NCI-H1417 treated with DMSO at 0.1 percent for 48 hours (cell line): ENCODE measurements at places on chromosomes 11 and 22.
A peak's percentile ranks its signal among the peaks of the same experiment; 100 is the strongest.

GRCh38 chr11:49377978-49378377 lies 169.6 kb upstream of the FOLH1 start:
- no peak for DNase-seq

GRCh38 chr11:27107548-27107947 lies 66.9 kb downstream of the BBOX1 start:
- no peak for DNase-seq

DNA sequence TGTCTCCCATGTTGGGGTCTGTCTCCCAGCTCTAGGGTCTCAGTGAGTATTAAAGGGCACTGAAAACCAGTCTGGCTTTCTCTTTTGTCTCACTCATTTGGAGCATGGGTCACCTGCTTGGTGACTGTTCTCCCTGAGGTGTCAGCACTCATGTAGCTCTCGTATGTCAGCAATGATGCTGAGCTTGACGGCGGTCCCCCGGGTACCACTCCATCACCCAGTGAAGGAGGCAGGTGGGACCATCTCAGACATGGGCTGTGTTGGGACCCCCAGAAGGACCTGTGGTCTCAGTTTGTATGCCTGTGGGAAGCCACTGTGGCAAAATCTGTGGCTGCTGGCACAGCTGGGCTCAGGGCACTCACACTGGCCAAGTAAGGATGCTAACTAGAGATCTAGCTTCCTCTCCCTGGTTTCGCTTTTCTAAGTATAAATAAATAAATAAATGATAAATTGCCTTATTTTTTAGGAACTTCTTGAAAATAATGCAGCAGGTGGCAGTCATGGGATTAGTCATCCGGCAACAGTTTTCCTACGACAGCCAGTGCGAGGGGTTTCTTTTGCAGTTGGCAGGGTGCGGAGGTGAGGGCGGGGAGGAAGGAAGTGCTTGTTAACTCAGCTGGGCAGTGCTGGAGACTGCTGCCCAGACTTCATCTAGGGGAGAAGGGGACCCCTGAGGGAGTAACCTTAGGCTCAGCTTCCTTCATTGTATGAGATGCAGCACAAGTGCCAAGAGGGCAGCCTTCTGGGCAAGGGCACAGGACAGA lies 48.8 kb downstream of the OSBP2 start:
- DNase-seq: no peak

DNA sequence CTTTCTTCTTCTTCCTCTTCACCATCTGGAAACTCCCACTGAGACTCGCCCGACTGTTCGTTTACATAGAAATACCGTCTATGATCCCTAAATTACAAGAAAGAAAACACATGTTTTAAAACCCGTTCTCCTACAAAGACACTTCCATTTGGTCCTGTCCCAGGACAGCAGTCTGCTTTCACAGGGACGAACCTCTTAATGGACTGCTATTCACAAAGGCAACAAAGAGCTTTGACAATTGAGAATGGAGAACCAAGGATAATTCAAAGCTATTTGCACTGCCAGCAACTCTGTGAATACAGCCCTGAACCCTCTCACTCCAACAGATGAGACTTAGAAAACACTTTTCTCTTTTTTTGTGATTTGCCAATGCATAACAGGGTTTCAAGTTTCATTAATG lies 16.3 kb upstream of the AGBL2 start:
- no peak for DNase-seq

- DNase-seq: no peak
Measured at GRCh38 chr11:134636071-134636470, 224.0 kb upstream of the B3GAT1 start.

DNA sequence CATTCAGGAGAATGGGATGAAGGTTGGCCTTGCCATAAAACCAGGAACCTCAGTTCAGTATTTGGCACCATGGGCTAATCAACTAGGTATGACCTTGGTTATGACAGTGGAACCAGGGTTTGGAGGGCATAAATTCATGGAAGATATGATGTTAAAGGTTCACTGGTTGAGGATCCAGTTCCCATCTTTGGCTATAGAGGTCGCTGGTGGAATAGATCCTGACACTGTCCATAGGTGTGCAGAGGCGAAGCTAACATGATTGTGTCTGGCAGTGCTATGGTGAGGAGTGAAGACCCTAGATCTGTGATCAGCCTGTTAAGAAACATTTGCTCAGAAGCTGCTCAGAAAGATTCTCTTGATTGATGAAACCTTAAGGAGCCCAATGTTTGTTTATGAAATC lies 5.7 kb downstream of the NF2 start:
- no peak for DNase-seq

DNA sequence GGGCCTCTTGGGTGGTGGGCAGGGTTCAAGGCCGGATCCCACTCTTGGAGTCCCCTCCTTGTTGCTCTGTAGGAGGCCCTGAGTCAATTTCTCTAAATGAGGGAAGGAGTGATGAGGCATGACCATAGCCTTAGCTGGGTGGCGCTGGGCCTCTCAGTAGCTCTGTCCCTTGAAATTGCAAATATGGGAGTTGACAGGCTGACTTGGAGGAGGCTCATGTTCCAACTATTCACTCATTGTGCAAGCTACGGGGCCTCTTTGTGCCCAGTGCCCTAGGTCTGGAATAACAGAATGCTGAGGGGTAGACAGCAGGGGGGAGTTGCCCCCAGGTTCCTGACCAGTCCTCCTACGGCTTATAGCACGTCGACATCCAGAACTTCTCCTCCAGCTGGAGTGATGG lies 8.0 kb downstream of the SELENOM start:
- DNase-seq: no peak

DNA sequence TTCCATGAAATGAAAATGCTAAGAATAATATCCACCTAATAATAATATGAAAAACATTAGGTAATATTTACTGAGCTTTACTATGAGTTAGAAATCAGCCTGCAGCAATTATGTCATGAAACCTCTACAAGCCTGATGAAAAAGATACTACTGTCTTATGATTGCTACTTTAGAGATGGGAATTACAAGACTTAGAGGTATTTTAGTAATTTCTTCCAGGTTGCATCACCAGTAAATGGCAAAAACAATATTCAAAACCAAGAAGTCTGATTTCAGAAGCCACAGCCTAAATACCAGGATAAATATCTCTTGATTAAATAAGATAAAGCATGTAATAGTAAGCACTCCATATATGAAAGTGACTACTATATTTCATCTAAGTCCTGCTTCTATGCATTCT lies 13.8 kb downstream of the OR5B21 start:
- no peak for DNase-seq

DNA sequence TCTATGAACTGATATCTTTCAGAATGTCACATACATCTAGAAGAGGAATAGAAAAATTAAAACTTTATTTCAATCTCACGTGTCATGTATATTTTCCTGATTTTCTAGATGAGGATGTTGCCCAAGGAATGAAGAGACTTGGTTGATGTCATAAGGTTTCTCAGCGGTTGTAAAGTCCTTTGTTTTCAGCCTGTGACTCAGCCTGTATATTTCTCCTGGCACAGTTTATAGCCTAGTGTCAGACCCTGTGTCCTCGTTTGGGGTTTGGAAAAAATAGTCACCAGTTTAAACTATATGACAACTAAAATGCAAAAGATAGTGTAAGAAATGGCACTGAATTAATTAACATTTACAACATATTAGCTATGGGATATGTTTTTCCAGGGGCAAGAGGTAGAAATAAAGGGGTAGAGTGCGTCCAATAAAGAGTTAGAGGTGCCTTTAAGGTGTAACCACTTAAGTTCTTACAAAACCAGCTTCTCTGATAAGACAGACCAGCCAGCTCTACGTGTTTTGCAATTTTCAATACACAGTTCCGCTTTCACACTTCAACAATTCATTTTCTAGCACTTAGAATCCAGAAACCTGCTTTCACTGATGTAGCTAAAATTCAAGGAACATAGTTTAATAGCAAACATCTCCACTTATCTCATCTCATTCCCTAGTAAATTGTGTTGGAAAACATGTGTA lies 1432.6 kb upstream of the TENM4 start:
- no peak for DNase-seq

- peak; percentile 62 for DNase-seq
Measured at GRCh38 chr11:78961937-78962701, 387.5 kb upstream of the NARS2 start.

GRCh38 chr11:30504468-30504867 lies 81.7 kb downstream of the MPPED2 start:
- no peak for DNase-seq

GRCh38 chr11:94140154-94140655 lies 11.6 kb downstream of the PANX1 start:
- DNase-seq: no peak

DNA sequence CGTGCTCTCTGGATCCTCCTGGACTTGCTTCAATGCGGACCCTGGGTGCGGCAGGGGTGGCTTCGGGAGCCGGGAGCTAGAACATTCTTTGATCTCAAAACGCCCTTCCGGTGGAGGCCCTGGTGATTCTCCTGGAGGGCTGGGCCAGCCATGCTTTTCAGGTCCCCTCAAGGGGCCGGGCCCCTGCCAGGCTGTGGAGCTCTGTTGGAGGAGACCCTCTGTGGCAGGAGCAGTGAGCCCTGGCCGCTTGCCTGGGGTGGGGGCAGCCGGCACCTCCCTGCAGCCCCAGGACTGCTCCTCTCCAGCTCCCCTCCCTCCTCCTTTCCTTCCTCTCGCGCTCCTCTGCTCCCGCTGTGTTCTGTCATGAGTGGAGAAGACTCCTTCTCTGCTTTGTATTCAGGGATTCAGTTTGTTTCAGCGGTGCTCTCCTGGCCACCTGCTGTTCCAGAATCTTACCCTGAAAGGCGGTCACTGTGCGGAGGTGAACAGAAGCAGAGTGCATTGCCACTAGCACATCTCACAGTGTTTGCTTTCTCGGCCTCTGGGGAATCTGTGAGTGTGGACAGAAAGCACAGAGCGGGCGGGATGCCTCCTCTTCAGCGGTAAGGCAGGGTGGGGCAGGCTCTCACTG lies 289.1 kb downstream of the TBC1D22A start:
- DNase-seq: no peak

GRCh38 chr11:63998558-63999348 lies 12.5 kb downstream of the OTUB1 start:
- DNase-seq: no peak

DNA sequence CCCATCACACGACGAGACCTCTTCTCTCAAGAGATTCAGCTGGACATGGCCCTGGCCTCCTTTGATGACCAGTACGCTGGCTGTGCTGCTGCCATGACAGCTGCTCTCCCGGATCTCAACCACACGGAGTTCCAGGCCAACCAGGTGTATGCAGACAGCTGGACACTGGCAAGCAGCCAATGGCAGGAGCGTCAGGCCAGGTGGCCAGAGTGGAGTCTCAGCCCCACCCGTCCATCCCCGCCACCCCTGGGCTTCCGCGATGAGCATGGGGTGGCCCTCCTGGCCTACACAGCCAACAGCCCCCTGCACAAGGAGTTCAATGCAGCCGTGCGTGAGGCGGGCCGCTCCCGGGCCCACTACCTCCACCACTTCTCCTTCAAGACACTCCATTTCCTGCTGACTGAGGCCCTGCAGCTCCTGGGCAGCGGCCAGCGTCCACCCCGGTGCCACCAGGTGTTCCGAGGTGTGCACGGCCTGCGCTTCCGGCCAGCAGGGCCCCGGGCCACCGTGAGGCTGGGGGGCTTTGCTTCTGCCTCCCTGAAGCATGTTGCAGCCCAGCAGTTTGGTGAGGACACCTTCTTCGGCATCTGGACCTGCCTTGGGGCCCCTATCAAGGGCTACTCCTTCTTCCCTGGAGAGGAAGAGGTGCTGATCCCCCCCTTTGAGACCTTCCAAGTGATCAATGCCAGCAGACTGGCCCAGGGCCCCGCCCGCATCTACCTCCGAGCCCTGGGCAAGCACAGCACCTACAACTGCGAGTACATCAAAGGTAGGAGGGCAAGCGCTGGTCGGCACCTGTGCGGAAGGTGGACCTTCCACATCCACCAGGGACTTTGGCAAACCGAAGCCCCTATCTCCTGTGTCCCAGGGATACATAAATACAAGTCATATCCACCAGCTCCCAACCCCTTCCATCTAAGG lies 11.3 kb downstream of the CHRNA10 start:
- DNase-seq: no peak

DNA sequence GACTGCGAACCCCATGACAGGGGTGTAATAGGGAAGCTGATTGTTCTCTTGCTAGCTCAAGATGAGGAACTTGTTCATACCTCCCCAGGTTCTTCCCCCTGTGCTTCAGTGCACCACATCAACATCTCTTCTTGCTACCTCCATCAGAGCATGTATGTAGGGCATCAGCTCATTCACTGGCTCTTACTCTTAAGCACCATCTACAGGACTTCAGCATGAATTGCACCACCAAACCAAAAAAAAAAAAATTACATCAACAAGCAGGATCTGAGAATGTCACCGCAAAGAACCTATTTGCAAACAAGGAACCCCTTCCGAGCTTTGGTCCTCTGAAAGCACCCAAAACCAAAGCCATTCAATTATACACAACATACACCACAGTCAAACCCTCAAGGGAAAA lies 2226.5 kb upstream of the RAG2 start:
- DNase-seq: no peak

GRCh38 chr11:8086001-8086479 lies 5.0 kb downstream of the TUB start:
- peak; percentile 51 for DNase-seq

DNA sequence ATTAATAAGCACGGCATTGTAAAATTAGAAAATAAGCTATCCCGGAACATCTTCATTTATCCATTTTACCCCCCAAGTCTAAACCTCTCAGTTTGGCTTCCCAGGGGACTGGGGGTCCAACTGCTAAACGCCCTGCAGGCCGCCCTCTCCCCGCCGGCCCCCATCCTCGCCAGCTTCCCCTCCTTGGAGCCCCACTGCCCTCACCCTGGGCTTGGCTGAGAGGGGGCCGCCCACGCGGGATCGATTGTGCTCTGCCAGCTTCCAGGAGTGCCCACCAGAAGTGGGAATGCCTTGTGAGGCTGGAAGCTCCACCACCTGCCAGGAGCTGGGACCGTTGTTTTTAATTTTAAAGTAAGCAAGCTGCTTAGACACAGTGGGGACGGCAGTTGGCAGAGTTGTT lies 353.5 kb downstream of the TBC1D22A start:
- no peak for DNase-seq

DNA sequence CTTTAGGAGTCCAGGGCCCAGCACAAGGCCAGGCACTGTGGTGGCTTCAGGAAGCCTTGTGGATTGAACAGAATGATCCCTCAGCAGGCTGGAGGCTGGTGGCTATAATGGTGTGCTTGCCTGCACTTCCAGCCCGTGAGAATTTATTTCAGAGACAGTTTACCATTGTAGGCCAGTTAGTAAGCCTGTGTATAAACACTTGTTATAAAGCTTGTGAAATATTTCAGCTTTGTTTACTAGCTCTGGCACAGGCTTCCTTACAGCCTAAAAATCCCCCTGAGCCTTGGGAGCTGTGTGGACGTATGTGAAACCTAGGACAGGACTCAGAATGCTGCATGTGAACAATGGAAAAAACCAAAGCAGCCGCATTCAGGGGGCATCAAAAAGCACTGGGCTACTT lies 26.6 kb upstream of the ACER3 start:
- DNase-seq: no peak
